ENCODE measurements at places on chromosomes 3 and 15.

DNA sequence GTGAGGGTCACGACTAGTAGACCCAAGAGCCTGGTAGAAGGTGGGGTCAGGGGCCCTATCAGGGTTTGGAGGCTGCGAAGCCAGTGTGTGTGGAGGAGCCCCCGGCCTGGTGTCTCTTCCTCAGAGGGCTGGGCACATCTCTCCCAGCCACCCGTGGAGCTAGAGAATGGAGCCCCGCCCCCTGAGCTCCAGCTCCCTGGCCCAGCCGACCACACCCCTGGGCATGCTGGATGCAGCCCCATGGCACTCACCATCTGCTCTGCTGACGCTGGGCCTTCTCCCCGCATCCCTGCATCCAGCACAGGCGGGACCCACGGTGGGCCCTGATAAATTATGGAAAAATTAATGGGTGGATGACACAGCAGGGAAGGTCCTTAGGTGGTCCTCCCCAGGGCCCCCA lies 17.5 kb downstream of the ANKRD63 start:
- no peak for DNase-seq

GRCh38 chr3:23706111-23706510 lies 99.6 kb upstream of the UBE2E1 start:
- DNase-seq, result no peak

DNA sequence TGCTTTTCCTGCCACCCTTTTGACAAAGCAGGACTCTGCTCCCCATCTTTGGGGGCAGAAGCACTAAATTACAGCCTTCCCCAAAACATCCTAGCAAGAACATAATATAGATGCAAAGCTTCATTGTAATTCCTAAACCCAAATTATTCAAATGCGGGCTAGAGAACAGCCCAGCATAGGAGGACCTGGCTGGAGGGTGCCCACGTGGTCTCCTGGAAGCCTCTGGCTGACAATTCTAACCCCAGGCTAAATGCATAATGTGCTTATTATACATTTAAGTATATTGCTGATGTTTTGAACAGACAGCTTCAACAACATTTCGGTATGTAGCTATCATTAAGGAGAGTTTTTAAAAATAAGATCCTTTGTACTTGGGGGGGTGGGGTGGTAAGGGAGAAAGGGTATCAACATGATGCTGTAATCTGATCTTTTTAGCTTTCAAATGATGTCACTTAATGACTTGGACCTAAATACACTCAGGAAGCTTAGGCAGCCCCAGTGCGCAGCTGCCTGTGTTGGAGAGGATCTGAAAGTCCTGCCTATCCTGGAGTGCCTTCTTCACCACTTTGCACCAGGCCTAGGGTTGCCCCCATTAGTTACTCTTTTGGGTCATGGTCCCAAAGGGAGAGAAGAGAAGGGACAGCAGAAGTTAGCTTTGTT lies 57.2 kb upstream of the USP3 start:
- DNase-seq, result no peak

GRCh38 chr15:31586841-31587240 lies 260.2 kb downstream of the KLF13 start:
- no peak for DNase-seq

GRCh38 chr3:196645897-196646665 lies 6.6 kb downstream of the NRROS start:
- no peak for DNase-seq

GRCh38 chr3:12558706-12559105 lies 1.8 kb downstream of the MKRN2 start:
- no peak for DNase-seq
